ENCODE measurements at places on chromosomes 16 and 17. TPM values are rescaled to one million over a fixed set of nuclear protein-coding genes. Genes with fewer than 3 reads are reported as not detected.

SLFN11 gene
- 93.3 TPM for total RNA-seq

TBC1D3I gene
- total RNA-seq: 1.1 TPM

KRTAP4-5 gene
- not detected for total RNA-seq

NUPR1 gene
- total RNA-seq: 137 TPM

OR1A1 gene
- not detected for total RNA-seq

SLC5A11 gene
- not detected for total RNA-seq

CCL7 gene
- not detected for total RNA-seq

MT1A gene
- total RNA-seq: 82.2 TPM

CCL13 gene
- total RNA-seq: 10.4 TPM

FNDC8 gene
- not detected for total RNA-seq

MPHOSPH6 gene
- total RNA-seq: 10.2 TPM

RAPGEFL1 gene
- total RNA-seq: 13.9 TPM

KCNH4 gene
- 0.32 TPM for total RNA-seq

GINS3 gene
- 1.8 TPM for total RNA-seq

ACAP1 gene
- 21.8 TPM for total RNA-seq

APOBR gene
- 3.1 TPM for total RNA-seq

CHRNE gene
- 0.84 TPM for total RNA-seq

NPIPA3 gene
- 8.0 TPM for total RNA-seq

NT5C3B gene
- total RNA-seq: 64.3 TPM

AXIN1 gene
- total RNA-seq: 19.8 TPM

Data from aorta (tissue), 5 donors.